Activated CD8-positive, alpha-beta memory T cell treated with anti-CD3 and anti-CD28 coated beads for 1 hour (primary cell): ENCODE measurements at places on chromosomes 12 and 14.
A peak's percentile ranks its signal among the peaks of the same experiment; 100 is the strongest.

DNA sequence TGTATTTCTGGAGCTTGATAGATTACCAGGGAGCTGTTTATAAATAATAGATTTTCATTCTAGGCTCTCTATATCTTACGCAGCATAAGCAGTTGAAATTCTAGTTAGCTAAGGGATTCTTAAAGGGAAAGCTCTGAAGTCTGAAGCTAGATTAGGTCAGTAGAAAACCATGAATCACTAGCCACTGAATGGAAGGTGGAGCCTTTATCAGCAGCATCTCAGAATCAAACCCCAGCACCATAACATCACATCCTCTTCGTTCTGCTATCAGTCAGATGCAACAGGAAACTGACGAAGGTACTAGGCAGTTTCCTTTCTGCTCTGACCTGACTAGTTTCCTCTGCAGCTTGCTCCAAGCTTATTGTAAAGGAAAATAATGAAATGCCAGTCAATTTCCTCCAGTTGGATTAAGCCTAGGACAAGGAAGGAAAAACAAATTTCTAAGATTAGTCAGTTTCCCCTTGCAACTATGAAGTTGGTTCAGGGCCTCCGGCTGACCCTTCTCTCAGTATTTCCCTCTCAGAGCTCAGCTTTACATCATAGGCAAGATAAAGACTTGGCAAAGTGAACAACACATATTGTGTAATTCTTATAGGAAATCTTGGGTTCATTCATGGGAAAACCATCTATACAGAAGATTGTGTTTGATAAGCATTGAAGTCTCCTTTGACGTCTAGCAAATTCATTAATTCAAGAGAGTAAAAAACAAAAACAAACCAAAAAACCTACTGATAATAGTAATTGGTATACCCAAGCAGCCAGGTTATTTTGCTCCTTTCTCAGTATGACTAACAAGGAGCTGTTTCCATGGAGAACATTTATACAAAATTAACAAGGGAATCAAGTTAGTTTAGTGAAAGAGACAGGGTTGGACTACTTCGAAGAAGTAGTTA is 43.4 kb upstream of the CFAP54 start:
- peak; percentile 27 for DNase-seq

- DNase-seq: no peak
Observed at GRCh38 chr12:129530984-129531383, 372.8 kb downstream of the TMEM132D start.

GRCh38 chr12:48688836-48689235 is 6.8 kb upstream of the KANSL2 start:
- no peak for DNase-seq

DNA sequence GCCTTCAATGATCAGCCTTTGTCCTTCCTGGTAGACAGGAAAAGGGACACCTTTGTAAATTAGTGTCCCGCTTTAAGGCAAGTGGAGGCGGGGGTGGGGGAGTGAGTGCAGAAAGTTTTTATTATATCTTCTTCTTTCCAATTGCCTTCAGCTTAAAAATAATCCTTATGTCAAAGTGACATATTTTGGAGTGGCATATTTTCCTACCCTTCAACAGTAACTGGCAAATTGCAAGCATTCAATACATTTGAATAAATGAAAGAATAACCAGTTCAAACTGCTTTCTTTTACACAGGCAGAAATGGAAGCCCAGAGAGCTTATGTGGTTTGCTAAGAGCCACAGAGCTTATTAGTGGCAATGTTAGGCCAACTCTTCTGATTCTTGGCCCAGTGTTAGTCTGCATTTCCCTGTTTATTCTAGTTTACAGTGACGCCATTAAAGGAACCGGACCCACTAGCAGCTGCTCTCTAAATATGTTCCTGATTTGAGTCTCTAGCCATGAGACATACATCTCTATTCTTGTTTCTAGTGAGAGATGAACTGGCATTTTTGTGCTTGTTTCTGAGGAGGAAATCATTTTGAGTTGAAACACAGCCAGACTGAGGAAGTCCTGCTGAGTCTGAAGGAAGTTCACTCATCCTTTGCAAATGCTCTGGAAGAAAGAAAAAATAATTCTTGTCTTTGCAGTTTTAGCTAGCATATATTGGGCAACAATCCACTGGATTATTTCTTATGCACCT is 468.7 kb downstream of the NOVA1 start:
- DNase-seq: no peak

DNA sequence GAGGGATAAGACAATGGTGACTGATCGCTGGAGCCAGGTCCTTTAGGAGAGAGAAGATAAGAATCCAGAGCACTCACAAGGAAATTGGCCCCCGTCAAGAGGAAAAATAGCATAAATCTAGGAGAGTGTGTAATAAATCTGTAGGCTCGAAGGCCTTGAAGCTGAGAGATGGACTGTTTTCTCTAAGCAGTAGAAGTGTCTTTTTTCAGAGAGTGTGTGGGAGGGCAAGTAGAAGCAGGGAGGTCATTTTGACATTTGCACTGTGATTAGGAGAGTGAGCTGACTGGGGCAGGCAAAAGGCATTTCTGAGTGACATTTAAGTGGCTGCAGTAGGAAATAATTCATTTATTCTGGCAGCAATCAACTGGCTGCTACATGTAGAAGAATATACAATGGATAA is 78.0 kb upstream of the DDHD1 start:
- no peak for DNase-seq

- no peak for DNase-seq
Observed at GRCh38 chr12:121038861-121039668, at the start of gene OASL. Gene OASL (minus strand): TSS chr12:121039246. CDS start chr12:121038971, 275 bp downstream.

- DNase-seq: no peak
Observed at GRCh38 chr12:111322336-111323250, 46.3 kb downstream of the PHETA1 start.

DNA sequence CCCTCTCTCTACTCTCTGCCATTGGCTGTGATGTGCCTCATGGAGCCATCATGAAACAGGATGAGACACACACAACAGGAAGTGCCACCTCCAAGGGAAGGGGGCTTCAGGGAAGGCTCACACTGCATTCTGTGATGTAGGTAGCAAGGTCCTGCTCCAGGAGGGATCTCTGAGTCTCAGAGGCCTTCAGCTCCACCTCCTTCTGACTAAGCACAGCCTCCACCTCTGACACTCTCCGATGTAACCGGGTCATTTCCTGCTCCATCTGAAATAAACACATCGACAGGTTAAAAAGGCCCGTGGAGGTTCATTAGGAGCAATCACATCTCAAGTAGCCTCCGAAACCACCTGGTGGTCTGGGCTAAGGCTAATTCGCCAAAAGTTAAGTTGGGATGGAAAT is 93.3 kb downstream of the CIT start:
- DNase-seq: no peak

- no peak for DNase-seq
Observed at GRCh38 chr14:97058074-97058467, 260.9 kb downstream of the VRK1 start.

DNA sequence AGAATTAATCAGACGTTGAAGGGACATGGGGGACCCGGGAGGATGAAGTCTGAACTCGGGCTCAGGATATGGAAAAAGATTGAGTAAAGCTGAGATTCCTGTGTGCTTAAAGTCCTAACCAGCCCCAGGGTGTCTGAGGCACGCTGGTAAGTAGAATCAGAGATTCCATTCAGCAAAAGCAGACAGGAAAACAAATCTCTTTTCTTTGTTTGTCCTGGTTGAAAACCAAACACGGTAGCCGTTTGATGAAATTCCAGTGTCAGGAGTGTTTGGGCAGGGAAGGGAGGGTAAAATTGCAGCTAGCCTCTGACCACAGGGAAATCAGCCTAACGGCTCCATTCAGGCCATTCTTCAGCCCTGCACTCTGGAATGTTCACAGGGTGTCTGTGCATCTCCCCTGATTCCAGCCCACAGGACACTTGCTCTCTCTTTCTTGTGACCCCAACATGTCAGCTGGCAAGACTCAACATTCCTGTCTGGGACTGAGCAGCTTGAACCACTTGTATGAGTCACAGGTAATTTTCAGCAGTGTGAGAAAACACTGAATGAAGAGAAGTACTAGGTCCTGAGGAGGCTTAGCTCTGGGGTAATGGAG is 31.0 kb downstream of the NINJ2 start:
- no peak for DNase-seq

DNA sequence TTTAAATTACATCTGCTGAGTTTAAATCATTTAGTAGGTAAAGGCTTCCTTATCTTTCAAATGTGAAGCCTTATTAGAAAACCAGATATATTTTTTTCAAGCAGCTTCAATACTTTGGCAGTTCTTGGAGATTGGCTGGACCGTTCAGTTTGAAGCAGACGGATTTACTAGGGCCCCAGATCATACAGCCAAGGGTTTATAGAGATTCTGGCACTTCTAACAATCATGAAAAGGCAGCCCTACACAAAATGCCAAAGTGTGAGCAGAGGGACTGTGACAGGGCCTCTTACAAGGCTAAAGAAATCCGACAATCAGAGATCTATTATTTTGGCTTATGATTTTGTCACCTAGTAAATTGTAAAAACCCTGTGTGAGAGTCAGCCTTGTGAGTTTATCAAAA is 162.8 kb upstream of the SLC38A2 start:
- DNase-seq: no peak

- DNase-seq: no peak
Observed at GRCh38 chr12:106288494-106289195, 13.9 kb upstream of the TCP11L2 start.

DNA sequence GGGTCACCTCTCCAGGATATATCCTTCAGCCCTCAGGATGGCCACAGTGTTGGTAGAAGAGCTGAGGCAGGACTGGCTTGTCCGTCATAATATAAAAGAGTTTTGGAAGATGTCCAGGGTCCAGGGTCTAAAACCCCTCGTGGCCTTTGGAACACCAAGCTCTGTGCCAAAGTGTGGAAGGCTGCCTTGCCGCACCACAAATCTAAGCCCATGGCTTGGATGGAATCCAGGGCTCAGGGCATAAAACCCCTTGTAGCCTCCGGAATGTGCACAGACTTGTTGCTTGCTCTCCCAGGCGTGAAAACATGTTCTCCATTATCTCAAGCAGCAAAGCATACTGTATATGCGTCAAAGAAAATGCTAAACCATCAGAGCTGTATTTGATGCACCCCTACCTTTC is 46.7 kb downstream of the TNFAIP2 start:
- no peak for DNase-seq

GRCh38 chr14:76376409-76376877 is 506 bp downstream of the ESRRB start:
- no peak for DNase-seq

- no peak for DNase-seq
Observed at GRCh38 chr14:105150026-105150367, 18.6 kb downstream of the JAG2 start.

DNA sequence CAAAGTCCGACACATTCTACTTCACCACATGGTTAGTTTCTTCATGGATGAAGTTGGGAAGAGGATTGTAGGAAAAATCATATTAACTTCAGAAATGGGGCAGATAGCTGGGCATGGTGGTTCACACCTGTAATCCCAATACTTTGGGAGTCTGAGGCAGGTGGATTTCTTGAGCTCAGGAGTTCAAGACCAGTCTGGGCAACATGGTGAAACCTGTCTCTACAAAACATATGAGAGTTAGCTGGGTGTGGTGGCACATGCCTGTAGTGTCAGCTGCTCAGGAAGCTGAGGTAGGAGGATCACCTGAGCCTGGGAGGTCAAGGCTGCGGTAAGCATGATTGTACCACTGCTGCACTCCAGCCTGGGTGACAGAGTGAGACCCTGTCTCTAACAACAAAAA is 49.5 kb upstream of the PCED1B start:
- no peak for DNase-seq
